ENCODE measurements at places on chromosomes 2 and 18.

DNA sequence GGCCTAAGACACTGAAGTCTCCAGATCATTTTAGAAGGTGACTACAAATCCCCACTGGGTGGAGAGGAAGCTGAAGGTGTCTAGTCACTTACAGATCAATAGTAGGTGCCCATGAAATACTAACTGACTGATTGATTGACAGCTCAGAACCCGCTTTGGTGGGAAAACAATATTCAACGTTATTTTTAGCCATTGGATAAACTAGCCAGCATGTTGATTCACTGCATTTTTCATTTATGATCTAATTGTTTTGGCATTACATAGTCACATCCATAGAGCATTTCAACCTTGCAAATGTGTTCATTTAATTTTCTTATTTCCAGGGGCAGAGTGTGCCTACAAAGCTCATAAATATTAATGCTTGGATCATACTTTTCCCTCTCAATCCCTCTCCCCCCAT is 162.3 kb downstream of the MREG start:
- DNase-seq: no peak

DNA sequence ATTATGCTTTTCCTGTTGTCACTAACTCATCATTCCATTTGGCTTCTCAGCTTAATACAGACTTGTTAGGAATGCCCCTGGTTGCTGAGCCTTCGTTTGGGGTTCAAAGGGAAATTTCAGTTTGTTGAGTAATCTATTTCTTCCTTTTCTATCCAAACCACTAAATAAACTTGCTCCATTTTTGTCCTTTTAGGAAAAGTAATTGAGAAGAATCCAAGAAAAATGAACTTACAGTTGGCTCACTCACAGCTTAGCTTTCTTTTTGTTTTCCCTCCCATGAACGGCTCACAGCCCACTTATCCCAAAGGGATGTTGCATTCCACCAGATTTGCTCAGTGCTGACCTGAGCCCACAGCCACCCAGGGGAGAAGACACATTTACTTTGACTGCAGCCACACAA is 73.9 kb downstream of the SOX11 start:
- DNase-seq: no peak

GRCh38 chr2:94960751-94961150 is 64.8 kb upstream of the MAL start:
- no peak for DNase-seq

DNA sequence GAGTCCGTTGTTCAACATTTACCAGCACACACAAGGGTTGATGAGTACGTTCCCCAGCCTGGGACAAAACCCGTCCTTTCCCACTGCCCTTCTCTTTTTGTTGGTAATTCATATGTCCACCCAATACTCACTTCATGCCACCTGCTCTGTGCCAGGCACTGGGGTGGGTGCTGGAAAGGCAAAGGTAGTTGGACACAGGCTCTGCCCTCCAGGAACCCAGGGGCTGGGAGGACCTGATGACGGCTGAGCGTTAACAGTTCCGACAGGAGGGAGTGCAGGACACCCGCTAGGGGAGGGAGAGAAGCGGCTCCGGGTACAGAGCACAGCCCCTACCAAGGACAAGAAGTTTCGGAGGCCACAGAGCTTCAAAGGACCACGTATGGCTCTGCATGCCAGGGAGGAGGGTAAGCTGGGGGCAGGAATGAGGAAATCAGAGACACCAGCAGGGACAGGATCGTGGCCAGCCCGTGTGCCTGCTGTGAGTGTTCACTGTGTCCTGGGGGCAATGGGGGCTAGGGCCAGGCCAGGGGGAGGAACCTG is 134.1 kb upstream of the GPC1 start:
- no peak for DNase-seq

GRCh38 chr2:207256476-207257207 is 90.9 kb upstream of the KLF7 start:
- no peak for DNase-seq

- DNase-seq: no peak
Observed at GRCh38 chr2:172372436-172372835, 55.0 kb upstream of the ITGA6 start.

DNA sequence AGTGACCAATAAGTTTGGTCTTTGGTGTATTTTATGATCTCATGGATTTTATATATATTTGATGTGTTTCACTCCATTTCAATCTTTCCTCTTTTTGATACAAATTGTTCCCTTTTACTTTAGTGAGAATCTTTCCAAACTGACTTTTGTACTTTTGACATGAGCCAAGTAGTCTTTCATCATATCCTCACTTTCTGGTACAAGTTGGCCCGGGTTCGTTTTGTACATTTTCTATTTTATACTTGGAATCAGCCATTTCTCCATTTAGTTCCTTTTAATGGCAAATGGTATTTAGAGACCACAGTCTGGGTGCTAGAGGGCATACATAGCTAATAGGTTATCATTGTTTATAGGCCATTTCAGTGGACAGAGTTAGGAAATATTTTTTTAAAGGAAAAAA is 147.9 kb upstream of the MYO3B start:
- no peak for DNase-seq

- no peak for DNase-seq
Observed at GRCh38 chr2:33421820-33422219, 54.6 kb upstream of the RASGRP3 start.

DNA sequence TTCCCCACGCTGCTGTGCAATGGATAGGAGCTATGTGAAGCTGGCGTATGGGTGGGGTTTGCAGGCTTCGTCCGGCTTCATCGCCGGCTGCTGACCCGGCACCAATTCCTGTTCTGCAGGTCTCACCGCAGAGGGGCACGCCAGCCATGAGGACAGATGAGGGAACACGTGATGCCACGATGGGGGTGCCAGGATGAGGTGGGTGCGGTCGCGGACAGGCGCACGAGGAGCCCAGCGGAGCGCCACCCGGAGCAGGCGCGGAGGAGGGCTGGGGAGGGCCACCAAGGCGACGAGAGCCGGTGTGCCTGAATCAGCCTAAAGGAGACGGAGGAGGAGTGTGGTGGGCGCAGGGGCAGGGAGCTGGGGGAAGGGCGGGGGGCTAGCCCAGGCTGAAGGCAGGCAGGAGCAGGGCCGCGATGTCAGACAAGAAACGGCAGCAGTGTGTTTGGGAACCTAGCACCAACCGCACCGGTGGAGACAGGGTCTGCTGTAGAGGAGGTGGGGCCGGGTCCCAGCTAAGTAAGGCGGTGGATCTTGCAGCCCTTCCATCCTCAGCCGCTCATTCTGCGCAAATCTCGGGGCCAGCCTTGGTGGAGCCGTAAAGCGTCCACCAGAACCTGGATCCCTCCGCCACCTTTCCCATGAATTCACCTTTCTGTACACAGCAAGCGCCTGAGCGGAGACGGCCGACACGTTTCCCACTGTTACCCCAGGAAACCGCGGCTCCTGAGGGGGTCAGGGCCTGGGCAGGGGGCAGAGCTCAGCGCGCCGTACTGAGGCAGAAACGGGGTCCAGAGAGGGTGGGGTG is 17.0 kb upstream of the CD8A start:
- peak; percentile 56 for DNase-seq

DNA sequence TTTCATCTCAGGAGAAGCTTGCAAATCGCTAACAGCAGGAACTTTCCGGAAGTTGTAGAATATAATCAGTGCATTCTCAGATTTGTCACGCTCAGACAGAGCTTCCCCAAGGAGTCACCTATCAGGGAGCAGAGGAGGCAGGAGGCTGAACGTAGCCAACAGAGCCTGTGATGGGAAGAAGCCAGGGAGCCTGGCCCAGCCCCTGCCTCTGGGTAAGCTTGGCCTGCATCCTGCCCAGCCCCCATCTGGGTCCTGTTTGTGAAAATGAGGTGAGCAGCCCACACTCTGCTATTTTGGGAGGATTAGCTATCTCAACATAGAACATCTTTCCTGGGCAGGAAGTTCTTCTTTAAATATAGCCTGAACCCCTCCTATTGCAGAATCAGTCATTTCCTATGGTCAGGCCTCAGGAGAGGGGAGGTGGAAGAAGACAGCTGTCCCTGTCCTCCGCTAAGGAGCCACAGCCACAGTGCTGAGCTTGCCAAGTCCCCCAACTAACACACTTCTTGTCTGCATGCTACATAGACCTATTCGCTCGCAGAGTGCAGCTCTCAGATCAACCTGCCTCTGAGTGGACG is 19.2 kb upstream of the PKDCC start:
- DNase-seq: no peak

Measured in stimulated activated CD8-positive, alpha-beta memory T cell treated with anti-CD3 and anti-CD28 coated beads, Interleukin-12 subunit alpha, Interleukin-12 subunit beta, amount 100 ng/mL, for 4 hours (primary cell).